ENCODE measurements at places on chromosomes 12 and 14.

DNA sequence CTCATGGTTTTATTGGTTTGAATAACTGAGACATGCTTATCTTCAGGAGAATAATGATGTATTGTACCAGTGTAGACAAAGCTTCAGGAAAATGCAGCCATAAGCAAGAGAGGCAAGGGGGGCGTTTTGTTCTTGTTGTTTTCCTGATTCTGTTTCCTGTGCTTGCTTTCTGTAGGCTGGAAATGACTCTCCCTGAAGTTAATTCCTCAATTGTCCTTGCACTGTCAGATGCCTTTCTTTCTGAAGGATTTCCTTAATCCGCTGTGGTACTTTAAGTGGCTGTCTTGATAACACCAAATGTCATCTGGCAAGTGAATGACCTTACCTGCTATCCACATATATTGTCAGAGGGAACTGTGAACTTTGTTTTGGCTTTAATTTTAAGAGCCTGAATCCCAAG lies 220.0 kb downstream of the NEDD1 start:
- no peak for DNase-seq

- peak; percentile 73 for DNase-seq
Measured at GRCh38 chr14:23366426-23366921, 1.5 kb upstream of the EFS start.

DNA sequence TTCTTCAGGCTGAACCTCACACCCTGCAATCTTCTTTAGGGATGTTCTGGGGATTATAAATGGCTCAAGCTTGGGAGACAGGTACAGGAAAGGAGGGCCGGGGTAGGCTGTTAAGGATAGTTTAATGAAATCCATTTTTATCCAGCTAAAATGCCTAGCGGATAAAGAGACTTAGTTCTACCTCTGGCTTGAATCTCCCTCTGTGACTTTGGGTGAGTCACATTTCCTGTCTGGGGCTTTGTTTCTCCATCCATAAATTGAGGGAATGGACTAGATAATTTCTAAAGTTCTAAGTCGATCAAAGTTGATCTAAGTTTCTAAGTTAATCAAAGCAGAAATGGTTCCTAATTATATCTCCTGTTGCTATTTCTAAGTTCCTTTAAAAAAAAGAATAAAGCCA lies 319.6 kb upstream of the E2F7 start:
- DNase-seq: no peak

- no peak for DNase-seq
Measured at GRCh38 chr14:33586806-33587205, 364.1 kb downstream of the EGLN3 start.

DNA sequence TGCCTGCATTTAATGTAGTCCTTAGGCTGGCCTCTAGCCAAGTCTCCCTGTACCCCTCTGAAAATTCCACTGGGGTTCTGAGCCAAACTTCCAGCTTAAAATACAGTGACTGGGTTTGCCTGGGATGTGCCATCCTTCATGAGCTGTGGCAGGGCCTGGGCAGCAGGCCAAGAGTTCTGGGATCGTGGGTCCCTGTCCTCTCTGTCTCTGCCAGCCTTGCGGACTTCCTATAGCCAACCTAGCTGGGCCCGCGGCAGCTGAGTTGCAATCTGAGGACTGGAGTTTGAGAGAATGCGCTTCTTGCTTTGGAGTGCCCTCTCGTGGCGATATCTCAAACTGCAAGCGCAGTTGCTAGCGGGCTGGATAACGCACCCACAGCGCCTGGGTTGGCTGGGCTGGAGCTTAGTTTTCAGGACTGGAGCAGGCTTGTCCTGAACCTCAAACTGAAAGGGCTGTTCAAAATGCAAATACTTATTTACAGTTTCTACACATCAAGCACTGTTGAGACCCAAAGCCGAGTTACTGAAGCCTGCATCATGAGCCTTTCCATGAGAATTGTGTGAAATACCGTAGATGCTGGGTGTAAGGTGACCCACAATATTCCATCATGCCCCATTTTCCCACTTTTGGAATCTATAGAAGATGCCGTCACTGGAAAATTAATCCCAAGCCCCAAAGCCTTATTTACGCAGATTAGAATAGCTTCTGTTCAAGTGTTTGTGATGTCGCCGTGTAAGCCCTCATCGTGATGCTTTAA lies 7.3 kb upstream of the IFI27L2 start:
- DNase-seq: peak; percentile 89

DNA sequence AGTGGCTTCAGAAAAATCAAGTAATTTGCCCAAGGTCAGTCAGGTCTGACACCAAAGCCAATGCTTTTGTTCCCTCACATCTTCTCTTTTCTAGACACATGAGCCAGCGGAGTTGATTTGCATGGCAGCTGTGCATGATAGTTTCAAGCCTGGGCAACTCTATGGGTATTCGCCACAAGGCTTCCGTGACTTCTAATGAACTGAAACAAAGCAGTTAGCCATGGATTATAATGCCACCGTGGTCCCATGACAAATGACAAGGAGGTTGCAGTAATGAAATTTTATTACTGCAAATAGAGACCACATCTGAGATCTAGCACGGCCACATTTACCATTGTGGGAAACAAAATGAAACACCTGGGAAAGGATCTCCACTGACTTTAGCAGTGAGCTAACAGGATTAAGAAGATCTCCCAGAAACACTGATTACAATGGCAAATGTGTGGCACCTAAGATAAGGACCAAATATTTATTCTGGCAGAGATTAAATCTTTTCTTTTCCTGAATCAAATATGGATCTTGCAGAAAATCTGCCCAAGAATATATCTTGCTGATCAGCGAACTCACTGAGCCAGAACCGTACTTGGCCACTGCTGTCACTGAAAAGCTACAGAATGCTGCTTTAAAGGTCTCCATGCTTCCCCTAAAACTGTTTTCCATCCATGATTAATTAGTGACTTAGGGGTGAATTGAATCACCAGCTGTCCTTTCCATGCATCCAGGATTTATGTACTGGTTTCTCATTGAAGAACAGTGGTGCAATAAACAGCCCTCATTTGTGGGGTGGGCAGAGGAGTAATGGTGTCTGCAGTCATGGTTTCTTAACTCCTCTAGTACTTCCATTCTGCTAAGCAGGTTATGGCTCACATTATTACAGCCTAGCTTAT lies 551.0 kb downstream of the DIO2 start:
- no peak for DNase-seq

DNA sequence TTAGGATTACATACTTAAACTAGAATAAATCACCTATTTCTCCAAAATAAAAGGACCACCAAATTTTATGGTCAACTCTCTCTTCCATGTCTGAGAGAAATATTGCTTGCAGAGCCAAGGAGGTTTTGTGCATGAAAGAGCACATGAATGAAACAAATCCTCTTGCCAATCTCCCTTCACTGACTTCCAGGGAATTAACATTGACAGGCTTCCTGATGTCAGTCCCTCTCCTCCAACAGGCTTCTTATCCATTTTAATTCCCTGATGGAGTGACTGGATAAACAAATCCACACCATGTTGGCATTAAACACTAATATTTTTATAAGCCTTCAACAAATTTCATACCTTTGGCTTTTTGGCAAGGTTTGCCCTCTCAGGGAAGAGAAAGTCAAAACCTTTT lies 45.3 kb upstream of the CNTN1 start:
- no peak for DNase-seq

GRCh38 chr12:109053382-109054123 lies 1.2 kb downstream of the USP30 start:
- no peak for DNase-seq

- no peak for DNase-seq
Measured at GRCh38 chr14:68921666-68922065, 57.4 kb downstream of the ACTN1 start.

- peak; percentile 95 for DNase-seq
Measured at GRCh38 chr14:95507174-95507573, 9.3 kb downstream of the SYNE3 start.

DNA sequence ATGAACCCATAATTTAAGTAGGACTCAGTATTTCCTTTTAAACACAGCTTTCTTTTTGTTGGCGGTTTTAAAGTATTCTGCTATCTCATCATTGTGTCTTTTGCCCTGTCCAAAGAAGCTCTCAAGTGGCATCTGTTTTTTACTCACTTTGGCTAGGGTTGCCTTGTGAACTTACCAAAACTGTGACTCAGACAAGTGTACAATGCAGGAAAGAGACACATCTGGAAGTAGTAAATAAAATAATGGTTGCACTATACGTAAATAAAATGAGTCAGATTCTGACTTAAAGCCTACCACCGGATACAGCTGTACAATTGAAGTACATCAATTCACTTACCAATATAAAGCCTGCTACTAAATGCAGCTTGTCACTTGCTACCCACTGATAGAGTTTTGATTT lies 619.2 kb upstream of the LRFN5 start:
- DNase-seq: no peak

DNA sequence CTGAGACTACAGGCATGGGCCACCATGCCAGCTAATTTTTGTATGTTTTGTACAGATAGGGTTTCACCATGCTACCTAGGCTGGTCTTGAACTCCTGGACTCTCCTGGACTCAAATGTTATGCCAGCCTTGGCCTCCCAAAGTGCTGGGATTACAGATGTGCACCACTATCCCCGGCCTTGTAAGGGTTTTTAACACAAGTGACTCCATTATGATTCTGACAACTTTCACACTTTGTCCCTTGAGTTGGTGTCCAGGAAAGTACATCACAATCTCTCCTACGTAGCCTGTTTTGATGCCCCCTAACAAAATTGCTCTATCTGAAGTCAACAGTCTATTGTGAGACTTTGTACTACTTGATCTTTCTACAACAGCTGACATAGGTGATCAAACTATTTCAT lies 11.4 kb upstream of the METAP2 start:
- DNase-seq: no peak

DNA sequence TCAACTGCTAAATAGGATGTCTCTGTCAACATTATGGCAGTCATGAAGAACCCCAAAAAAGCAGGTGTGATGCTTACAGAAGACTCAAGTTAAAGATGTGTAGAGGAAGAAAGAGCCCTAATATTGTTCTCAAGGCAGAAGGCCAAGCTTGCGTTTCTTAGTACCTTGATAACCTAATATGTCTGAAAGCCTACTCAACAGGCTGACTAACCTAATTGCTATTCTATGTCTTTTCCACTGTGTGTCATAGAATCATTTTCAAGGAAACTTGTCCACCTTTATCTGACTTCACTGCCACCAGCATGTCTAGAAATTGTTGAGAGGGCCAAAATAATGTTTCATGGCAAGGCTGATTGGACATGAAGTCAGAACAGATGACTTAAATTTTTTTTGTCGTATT lies 373.2 kb downstream of the BTG1 start:
- DNase-seq: no peak

DNA sequence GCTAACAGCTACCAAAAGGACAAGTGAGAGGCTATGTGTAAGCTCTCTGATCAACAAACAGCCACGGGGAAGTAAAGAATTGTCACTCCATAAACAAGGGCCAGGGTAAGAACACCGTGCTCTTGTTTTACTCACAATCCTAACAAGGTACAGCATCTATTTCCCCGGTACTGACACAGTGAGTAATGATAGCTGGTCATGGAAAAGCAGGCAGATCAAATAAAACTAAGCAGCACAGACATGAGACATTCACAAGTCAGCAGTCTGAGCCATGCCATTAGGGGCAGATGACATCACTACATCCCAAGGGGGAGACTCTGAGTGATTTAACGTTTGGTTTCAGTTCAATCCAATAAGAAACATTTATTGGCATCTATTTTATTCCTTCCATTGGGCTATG lies 54.4 kb downstream of the ARL6IP4 start:
- DNase-seq: peak; percentile 72

- no peak for DNase-seq
Measured at GRCh38 chr12:132359971-132360370, 30.6 kb upstream of the GALNT9 start.

GRCh38 chr12:32423559-32423958 lies 24.2 kb downstream of the FGD4 start:
- no peak for DNase-seq

- DNase-seq: no peak
Measured at GRCh38 chr12:95083471-95083870, 10.1 kb upstream of the NR2C1 start.

DNA sequence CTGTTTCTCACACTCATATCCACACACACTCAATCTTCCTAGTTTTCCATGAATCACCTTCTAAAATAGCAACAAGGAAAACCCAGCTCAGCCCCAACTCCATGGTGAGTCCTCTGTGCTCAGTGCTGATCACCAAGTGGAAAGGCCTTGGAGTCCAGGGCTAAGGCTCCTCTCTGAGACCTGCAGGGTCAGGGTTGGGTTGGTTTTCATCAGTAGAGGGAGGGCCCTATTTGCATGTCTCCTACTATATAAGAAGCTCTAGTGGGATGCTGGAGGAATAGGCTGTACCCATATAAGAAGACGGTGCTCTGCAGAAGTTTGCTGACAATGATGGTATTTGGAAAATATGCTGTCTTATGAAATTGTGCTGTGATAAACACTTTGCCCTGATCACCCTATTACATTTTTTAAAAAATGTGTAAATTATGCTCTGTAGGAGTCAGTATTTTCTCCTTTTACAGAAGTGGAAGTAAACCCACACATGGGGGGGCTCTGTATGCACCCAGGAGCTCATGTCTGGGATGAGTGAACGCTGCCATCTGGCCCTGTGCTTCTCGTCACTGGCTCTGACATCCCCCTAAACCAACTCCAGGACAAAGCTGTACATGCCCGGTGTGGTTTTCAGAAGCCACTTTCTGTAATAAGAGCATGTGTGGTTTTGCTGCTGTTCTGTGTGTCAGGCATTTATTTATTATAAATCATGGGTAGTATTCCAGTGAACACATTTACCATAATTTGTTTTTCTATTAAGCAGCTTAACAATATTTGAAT lies 536.3 kb downstream of the TMEM121 start:
- no peak for DNase-seq

DNA sequence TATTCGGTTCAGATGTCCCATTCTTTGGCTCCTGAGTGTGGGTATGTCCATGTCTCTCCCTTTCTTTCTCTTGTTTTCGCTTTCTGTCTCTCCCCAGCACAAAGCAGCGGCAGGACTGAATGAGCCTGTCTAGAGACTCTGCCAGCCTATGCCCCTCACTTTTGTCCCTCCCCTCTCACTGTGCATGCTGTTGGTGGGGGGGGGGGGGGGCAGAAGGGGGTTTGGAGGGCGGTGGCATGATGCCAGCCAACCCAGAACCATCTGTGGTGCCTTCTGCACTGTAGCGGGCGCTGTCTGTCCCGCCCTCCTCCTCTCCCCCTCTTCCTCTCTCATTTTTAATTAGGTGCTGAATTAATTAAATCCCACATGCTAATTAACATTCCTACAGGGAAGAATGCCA lies 17.7 kb downstream of the NGDN start:
- no peak for DNase-seq

GRCh38 chr12:119772431-119772830 lies 104.5 kb downstream of the PRKAB1 start:
- DNase-seq: no peak

DNA sequence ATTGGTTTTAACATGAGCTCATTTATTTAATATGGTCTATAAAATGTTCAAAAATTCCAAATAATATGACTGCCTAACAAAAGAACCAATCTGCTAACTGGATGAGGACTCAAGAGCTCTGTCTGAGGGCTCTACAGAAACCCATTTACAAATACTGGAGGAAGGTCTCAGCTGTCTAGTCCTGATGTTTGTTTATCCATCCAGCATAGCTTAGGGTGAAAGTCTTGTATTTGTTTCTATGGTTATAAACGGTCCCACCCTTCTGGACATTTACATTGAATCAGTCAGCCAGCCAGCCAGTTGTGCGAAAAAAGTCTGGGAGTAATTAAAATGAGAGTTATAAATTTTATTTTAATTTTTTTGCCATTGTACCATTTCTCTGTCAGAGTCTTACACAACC lies 220.7 kb downstream of the BMP4 start:
- no peak for DNase-seq

- DNase-seq: peak; percentile 28
Measured at GRCh38 chr12:114681116-114681871, 2.7 kb downstream of the TBX3 start.

GRCh38 chr12:108950991-108951739 lies 69.7 kb downstream of the SVOP start:
- peak; percentile 63 for DNase-seq

All from AG20443 (cell line).